CD4-positive, alpha-beta T cell (primary cell): ENCODE measurements at places on chromosomes 11 and 22. TPM values are rescaled to one million over a fixed set of nuclear protein-coding genes. Genes with fewer than 3 reads are reported as not detected.
A peak's percentile ranks its signal among the peaks of the same experiment; 100 is the strongest.

DNA sequence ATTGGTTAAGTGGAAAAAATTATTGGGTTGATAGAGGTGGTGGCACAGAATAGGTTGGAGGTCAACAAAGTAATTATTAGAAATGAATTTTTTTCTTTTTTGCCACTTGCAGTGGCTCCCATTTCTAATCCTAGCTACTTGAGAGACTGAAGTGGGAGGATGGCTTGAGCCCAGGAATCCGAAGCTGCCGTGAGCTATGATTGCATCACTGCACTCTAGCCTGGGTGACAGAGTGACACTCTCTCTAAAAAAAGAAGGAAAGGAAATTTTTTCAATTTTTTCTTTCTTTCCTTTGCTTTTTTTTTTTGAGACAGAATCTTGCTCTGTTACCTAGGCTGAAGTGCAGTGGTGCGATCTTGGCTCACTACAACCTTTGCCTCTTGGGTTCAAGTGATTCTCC lies 2.2 kb upstream of the BCO2 start:
- peaks cover 3% of the 10 kb centered on the region for H3K27me3 ChIP-seq
- H3K27ac ChIP-seq: no peak overlapping the region
- H3K36me3 ChIP-seq: no peaks in the 10 kb centered on the region
- H3K4me1 ChIP-seq: peaks cover 3% of the 10 kb centered on the region
- DNase-seq: no peak

- no peaks in the 10 kb centered on the region for H3K27me3 ChIP-seq
- H3K27ac ChIP-seq: peak within 1 kb of the TSS; percentile 82
- H3K4me3 ChIP-seq: no peak within 1 kb of the TSS
- no peaks in the 10 kb centered on the region for H3K36me3 ChIP-seq
- H3K4me1 ChIP-seq: peaks cover 68% of the 10 kb centered on the region
- no peak for DNase-seq
Measured at GRCh38 chr11:66316849-66317251, at the start of gene CD248. Gene CD248, minus strand, starts transcription at chr11:66317044. Its CDS starts 17 bp downstream, at chr11:66317027.

DNA sequence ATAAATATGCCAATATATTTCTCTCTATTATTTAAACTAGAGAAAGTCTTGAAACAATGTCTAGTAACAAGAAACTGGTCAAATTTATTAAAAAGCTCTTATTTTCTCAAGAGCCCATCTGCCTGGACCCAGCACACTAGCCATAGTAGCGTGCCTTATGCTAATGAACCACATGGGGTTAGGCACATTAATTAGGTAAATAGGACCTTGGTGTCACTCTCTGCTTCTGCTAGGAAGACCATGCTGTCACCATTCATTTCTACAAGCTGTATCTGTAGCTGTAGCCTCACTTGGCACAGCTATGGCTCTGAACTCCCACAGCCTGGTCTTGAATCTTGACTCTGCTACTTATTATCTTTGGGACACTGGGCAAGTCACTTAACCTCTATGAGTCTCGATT lies 390.5 kb downstream of the NELL1 start:
- H3K4me3 ChIP-seq: no peak overlapping the region
- no peak for DNase-seq
- no peaks in the 10 kb centered on the region for H3K27me3 ChIP-seq
- no peaks in the 10 kb centered on the region for H3K36me3 ChIP-seq
- no peaks in the 10 kb centered on the region for H3K4me1 ChIP-seq

GRCh38 chr11:100849009-100849900 lies 162.2 kb downstream of the ARHGAP42 start:
- no peaks in the 10 kb centered on the region for H3K4me1 ChIP-seq
- no peak overlapping the region for H3K27ac ChIP-seq
- no peaks in the 10 kb centered on the region for H3K27me3 ChIP-seq
- no peaks in the 10 kb centered on the region for H3K36me3 ChIP-seq

DNA sequence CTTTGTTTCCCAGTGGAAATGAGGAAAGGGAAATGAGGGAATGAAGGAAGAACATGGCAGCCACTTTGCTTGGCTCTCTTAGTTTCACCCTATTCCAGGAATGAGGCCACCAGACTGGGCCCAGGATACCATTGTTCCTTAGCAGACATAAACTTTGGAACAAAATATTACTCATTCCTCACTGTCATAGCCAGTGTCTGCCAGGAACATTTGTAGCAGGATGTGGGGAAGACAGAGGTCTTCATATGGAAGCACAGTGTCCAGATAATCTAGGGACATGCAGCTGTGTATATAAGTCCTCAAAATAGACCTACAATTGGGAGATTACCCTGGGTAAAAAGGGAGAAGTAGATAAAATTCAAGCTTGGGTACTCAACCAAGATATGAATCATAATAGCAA lies 15.2 kb upstream of the FUT4 start:
- H3K36me3 ChIP-seq: no peaks in the 10 kb centered on the region
- no peak overlapping the region for H3K4me3 ChIP-seq
- peaks cover 13% of the 10 kb centered on the region for H3K27me3 ChIP-seq

DNA sequence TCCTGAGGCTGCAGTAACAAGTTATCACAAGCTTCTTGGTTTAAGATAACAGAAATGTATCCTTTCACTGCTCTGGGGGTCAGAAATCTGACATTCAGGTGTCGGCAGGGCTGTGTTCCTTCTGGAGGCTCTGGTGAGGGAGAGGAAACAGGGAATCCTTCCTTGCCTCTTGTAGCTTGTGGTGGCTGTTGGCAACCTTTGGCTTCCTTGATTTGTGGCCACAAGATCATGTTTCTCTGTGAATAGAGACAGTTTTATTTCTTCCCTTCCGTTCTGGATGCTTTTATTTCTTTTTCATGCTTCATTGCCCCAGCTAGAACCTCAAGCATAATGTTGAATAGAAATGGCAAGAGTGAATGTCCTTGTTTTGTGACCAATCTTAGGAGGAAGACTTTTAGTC lies 44.0 kb downstream of the MPPED1 start:
- H3K36me3 ChIP-seq: no peaks in the 10 kb centered on the region
- H3K27me3 ChIP-seq: peaks cover 7% of the 10 kb centered on the region
- no peak overlapping the region for H3K4me3 ChIP-seq
- no peak overlapping the region for H3K27ac ChIP-seq
- H3K4me1 ChIP-seq: no peaks in the 10 kb centered on the region

GRCh38 chr11:614623-615503 lies 887 bp downstream of the IRF7 start:
- peaks cover 34% of the 10 kb centered on the region for H3K4me1 ChIP-seq
- H3K36me3 ChIP-seq: peaks cover 44% of the 10 kb centered on the region
- peak overlapping the region; percentile 97 for H3K4me3 ChIP-seq
- peak overlapping the region; percentile 95 for H3K27ac ChIP-seq
- no peak for DNase-seq

DEFB131B gene
- total RNA-seq: not detected
